ENCODE measurements at places on chromosomes 5 and 9. TPM values are rescaled to one million over a fixed set of nuclear protein-coding genes. Genes with fewer than 3 reads are reported as not detected.

DNA sequence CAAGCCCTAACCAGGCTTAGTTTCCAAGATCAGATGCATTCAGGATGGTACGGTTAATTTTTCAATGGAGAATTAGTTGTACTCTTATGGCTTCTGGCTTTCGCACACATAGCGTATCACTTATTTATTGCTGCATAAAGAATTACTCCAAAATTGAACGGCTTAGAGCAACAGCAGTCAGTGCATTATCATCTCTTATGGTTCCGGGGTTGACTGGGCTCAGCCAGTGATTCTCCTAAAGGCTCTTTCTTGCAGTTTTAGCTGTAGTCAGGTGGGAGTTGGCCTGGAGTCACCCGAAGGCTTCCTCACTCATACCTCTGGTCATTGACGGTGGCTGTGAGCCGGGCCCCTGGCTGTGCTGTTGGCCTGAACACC is 595 bp upstream of the GRHPR start:
- no peak for DNase-seq

DNA sequence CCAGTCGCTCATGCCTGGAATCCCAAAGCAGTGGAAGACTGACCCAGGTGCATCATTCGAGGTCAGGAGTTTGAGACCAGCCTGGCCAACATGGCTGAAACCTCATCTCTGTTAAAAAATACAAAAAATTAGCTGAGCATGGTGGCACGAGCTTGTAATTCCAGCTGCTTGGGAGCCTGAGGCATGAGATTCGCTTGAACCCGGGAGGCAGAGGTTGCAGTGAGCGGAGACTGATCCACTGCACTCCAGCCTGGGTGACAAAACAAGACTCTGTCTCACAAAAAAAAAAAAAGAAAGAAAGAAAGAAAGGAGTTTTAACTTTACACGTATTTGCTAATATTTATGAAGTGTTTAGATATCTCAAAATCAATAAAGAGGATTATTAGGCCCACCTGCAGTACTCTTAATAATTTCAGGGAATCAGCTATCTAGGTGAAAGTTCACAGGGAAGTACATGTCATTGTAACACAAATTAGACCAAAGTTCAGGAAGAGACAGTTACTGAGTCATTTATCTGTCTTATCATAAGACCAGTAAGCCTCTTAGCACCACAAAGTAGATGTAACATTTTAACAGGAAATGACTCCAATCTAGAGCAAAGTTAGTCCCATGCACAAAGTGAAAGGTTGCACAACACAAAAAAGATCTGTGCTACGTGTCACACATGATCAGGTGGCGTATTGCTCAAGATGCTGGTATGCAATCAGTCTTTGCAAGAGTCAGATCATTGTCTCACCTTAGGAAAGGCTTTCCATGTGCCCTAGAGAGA is 34.1 kb upstream of the PLIN2 start:
- no peak for DNase-seq

DNA sequence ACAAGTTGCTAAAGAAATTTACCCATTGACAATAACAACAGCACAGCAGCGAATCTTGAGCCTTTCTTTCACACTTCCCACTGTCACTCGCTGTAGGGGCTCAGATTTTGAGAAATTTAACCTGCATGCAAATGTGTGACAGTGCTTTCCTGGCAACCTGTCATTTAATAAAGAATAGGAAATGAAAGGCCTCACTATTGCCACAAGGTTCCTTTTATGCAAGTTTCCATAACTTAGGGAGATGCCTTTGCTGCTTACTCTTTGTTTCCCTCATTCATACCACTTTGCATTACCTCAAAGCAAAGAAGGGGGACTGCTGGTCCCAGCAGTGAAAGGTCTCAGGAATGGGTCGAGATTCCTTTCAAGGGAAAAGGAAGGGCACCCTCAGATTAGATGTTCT is 49.5 kb downstream of the PTCD2 start:
- no peak for DNase-seq

- no peak for DNase-seq
These were observed 65.1 kb downstream of the DAP start for GRCh38 chr5:10695759-10696543.

DNA sequence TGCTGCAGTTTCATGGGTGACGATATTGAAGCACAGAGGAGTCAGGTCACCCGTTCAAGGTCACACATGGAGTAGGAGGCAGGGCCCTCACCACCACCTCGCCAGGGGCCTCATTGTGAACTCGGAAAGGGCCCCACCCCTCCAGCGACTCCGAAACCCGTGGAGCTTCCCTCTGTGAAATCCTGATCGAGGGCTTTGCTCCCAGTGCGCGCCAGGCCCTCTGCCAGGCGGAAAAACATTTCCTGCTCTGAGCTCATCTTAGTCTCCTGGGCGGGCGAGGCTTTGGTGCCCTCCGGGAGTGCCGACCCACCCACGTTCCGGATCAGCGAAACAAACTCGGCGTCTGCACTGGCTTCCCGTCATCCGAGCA is 75.0 kb upstream of the FCN1 start:
- peak; percentile 84 for DNase-seq

GRCh38 chr5:40653221-40654022 is 26.3 kb upstream of the PTGER4 start:
- no peak for DNase-seq

GRCh38 chr9:136656183-136656738 is 6.5 kb upstream of the EGFL7 start:
- DNase-seq: no peak

GRCh38 chr5:158914008-158915000 is 185.4 kb downstream of the EBF1 start:
- DNase-seq: no peak

DNA sequence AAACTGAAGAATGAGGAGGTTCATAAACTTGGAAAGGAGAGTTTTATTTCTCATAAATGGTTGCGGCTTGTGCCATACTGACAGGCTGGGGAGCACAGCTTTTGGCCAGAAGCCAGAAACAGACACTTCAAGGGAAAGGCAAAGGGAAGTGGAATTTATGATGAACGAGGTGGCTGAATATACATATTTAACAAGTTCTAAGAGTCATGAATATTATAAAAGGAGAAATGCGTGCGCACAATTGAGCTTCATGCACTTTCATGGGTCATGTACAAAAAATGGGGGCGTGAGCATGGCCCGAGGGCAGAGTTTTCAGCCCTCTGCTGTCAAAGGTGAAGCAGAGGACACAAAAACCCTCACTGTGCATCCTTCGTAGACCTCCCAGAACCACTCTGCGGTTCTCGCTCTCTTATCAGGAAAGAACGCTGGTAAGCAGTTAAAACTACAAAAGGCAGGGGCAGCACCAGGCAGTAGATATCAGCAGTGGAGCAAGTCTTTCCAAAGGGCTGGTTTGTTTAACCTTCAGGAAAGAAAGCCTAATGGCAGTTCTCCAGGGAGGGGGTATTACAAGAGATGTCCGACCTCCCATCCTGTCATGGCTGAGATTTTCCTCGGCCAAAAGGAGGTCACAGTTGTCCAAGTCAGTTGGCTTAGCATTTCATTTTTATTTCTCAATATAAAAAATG is 29.0 kb downstream of the AUH start:
- DNase-seq: no peak

- DNase-seq: no peak
These were observed 445.8 kb upstream of the RIOK2 start for GRCh38 chr5:97628807-97629206.

- no peak for DNase-seq
These were observed 1045.7 kb upstream of the CDH9 start for GRCh38 chr5:28084069-28084468.

Gene NSG2
- not detected for total RNA-seq

Gene C5orf63
- total RNA-seq: 2.4 TPM

Gene SLC6A3
- total RNA-seq: under 0.01 TPM

Gene LHX6
- 9.8 TPM for total RNA-seq

Gene ZNF462
- total RNA-seq: 36.4 TPM

Gene GABRG2
- not detected for total RNA-seq

Gene DDX4
- not detected for total RNA-seq

Gene N4BP3
- total RNA-seq: 9.8 TPM

Gene NMUR2
- not detected for total RNA-seq

Gene SNCAIP
- total RNA-seq: 15.4 TPM
